ENCODE measurements at places on chromosomes 1 and 21. TPM values are rescaled to one million over a fixed set of nuclear protein-coding genes. Genes with fewer than 3 reads are reported as not detected.

- no peak overlapping the region for H3K27ac ChIP-seq
- no peak overlapping the region for H3K4me3 ChIP-seq
- no peaks in the 10 kb centered on the region for H3K27me3 ChIP-seq
- no peaks in the 10 kb centered on the region for H3K4me1 ChIP-seq
- DNase-seq = no peak
- no peaks in the 10 kb centered on the region for H3K36me3 ChIP-seq
These were observed 16.1 kb downstream of the FBXO2 start for GRCh38 chr1:11638121-11638520.

DNA sequence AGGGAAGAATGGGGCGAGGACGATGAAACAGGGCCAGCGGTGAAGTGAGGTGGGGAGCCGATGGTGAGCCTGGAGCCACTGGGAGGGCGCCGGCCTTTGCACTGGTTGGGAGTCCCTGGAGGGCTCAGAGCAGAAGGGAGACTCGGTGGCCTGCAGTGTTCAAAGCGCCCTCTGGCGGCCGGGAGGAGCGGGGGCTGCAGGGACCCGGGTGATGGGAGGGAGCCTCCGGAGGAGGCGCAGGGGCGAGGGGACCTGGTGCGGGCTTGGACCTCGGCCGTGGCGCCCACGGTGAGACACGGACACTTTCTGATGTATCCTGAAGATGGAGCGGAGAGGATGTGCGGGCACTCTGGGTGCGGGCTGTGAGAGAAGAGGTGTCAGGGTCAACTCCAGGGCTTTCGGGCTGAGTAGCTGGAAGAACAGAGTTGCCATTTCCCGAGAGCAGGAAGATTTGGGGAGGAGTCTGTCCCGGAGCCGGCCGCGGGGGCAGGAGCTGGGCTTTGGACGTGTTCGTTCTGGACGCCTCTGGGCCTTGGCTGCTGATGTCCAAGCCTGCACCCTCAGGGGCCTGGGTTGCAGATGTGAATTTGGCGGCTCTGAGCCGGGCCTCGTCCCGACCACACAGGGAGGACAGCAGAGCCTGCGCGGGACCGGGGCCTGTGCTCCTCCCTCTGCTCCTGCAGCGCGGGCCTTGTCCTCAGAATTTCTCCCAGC, 29.7 kb downstream of the HEYL start:
- H3K27me3 ChIP-seq = no peaks in the 10 kb centered on the region
- DNase-seq = peak; percentile 82
- H3K4me1 ChIP-seq = no peaks in the 10 kb centered on the region
- peaks cover 11% of the 10 kb centered on the region for H3K36me3 ChIP-seq
- no peak overlapping the region for H3K27ac ChIP-seq

DNA sequence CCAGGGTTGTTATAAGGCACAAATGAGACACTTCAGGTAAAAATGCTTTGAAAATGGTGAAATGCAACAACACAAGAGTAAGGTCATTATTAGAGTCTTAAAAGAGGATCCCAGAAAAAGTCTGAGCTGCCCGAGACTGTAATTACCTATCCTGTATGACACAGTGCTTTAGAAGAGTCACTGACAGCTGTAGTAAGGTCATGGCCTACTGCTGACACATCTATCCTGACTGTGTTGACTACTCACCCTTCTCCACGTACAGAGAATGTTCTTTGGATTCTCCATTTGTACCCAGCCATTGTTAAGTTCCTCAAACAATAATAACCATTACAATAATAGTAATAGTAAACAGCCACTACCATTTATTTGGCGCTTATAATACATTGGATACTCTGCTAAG, 104.4 kb downstream of the CACHD1 start:
- no peak for DNase-seq
- H3K27me3 ChIP-seq = no peaks in the 10 kb centered on the region
- no peak overlapping the region for H3K4me3 ChIP-seq
- H3K36me3 ChIP-seq = no peaks in the 10 kb centered on the region
- no peaks in the 10 kb centered on the region for H3K4me1 ChIP-seq

GRCh38 chr1:96074876-96075577, 646.6 kb upstream of the PTBP2 start:
- no peak for DNase-seq
- no peaks in the 10 kb centered on the region for H3K4me1 ChIP-seq
- no peak overlapping the region for H3K27ac ChIP-seq
- H3K4me3 ChIP-seq = no peak overlapping the region
- no peaks in the 10 kb centered on the region for H3K27me3 ChIP-seq

- no peaks in the 10 kb centered on the region for H3K36me3 ChIP-seq
- peaks cover 5% of the 10 kb centered on the region for H3K4me1 ChIP-seq
- DNase-seq = no peak
- H3K27ac ChIP-seq = no peak overlapping the region
These were observed 131.7 kb downstream of the PSMG1 start for GRCh38 chr21:39051588-39051949.

DNA sequence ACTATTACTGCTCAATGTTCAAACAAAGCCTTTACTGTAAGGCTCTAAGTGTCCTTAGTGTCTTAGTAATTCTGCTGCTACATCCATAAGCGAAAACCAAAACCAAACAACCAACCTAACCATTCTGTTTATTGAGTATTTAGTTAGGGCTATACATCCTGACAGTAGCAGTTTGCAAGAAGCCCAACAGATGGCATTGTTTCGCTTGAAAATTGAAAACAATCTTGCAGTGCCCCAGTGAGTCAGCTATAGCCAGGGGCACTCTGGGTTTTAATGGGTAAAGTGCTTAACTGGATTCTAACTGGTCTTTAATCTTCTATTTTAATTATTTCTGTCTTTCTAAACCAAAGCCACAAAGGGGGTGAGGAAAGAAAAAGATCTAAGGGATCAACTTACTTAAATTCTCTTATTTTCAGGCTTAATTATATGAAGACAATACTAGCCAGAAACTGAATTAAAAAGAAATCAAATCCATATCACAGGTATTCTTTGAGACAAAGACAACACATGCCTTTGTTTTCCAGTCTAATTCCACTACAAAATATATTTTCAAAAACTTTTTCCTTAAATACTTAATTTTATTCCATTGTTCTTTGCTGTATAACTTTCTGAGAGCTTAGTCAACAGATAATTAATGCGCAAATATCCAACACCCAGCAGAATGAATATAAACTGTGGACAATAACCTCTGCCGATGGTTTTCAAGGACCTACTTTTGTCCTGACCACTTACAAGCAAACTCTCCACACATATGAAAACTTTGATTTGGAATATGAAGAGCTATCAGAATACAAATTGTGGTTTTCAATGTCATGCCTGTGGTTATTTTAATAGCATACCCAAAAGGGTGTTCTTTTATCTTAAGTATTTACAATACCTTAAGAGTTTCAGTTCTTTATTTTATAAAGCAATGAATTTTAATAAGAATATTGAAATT, 15.2 kb downstream of the POGZ start:
- H3K27ac ChIP-seq = no peak overlapping the region
- H3K4me1 ChIP-seq = no peaks in the 10 kb centered on the region
- H3K27me3 ChIP-seq = no peaks in the 10 kb centered on the region

DNA sequence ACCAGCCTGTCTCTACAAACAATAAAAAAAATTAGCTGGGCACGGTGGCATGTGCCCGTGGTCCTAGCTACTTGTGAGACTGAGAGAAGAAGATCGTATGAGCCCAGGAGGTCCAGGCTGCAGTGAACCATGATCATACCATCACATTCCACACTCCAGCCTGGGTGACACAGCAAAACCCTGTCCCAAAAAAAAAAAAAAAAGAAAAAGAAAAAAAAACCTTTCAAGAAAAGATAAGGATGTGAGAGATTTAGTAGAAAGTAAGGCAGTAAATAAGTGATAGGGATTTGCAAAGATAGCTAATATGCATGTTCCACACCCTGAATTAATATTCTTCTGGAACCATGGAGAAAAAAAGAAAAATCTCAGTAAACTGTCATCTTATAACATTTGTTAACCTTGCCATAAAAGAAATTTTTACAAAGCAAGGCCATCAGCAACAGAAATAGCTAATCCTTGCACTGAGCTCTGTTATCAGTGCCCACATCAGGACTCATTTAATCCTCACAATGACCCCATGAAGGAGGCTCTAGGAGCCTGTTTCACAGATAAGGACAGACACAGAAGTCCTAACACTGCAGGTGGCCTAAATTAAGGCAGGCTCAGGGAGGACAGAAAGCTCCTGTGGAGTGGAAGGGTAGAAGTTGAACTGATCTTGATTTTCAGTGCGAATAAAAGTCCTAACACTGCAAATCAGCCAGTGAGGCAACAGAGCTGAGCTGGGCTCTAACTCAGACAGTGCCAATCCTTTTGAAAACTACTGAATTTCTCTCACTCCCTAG, 7.6 kb downstream of the GNB1 start:
- peaks cover 6% of the 10 kb centered on the region for H3K4me1 ChIP-seq
- no peaks in the 10 kb centered on the region for H3K27me3 ChIP-seq
- peaks cover 7% of the 10 kb centered on the region for H3K36me3 ChIP-seq
- H3K27ac ChIP-seq = peak overlapping the region; percentile 49
- no peak overlapping the region for H3K4me3 ChIP-seq

GRCh38 chr1:70930062-70930461, 117.6 kb downstream of the PTGER3 start:
- H3K27ac ChIP-seq = no peak overlapping the region
- H3K27me3 ChIP-seq = no peaks in the 10 kb centered on the region
- no peak overlapping the region for H3K4me3 ChIP-seq
- DNase-seq = no peak
- H3K4me1 ChIP-seq = peaks cover 5% of the 10 kb centered on the region

GRCh38 chr1:229907884-229908638, 159.0 kb upstream of the GALNT2 start:
- H3K27ac ChIP-seq = no peak overlapping the region
- H3K4me1 ChIP-seq = no peaks in the 10 kb centered on the region
- no peak overlapping the region for H3K4me3 ChIP-seq
- H3K27me3 ChIP-seq = no peaks in the 10 kb centered on the region
- no peaks in the 10 kb centered on the region for H3K36me3 ChIP-seq

DNA sequence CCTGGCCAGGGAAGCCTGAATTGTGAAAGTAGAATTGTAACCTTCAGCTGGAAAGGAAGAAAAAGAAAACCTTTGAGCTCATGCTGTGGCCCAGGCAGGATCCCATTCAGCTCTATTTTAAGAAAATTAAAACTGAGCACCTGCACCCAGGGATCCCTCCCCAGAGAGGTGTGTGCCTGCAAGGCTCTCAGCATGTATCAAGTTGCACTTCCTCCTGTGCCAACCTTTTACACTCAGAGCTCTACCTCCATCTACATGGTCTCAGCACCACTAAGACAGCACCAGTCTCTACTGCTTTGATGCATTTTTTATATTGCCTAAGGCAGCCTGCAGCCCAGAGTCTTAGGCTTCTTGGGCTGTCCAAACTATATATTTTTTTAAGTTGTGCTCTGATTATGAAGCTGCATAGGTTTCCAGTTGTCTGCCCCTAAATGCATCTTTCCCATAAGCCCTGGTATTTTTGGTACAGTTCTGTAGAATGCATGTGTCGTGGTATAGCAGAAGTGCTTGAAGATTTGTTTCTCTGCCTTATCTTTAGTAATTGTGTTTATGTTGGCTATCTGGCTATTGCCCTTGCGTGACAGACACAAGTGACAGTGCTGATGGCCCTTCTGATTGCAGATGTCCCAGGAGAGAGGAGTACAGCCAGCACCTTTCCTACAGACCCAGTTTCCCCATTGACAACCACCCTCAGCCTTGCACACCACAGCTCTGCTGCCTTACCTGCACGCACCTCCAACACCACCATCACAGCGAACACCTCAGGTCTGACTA, 63.1 kb downstream of the PTPRC start:
- no peaks in the 10 kb centered on the region for H3K27me3 ChIP-seq
- H3K36me3 ChIP-seq = no peaks in the 10 kb centered on the region
- no peak for DNase-seq
- no peak overlapping the region for H3K4me3 ChIP-seq
- H3K4me1 ChIP-seq = no peaks in the 10 kb centered on the region

DNA sequence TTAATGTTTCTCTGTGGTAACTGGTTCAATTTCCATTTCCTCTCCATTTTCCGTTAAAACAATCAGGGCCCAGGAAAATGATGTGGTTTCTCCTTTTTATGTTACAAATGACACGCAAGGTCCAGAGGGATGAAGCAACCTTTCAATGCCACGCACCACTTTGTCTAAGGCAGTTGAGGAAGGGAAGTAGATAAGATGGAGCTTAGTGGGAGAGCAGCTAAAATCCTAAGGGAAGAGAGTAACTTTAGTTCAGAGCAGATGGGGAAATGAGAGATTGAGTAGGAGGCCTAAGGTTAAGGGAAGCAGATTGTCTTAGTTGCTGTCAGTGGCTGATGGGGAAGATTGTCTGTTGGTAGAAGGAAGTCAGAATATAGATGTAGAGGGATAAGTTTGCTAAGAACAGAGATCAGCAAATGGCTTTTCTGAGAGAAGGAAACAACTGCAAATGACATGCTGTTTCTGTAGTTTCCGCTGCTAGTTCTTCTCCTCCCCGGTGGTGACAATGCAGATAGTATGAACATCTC, 660 bp downstream of the CD1C start:
- no peaks in the 10 kb centered on the region for H3K27me3 ChIP-seq

DNA sequence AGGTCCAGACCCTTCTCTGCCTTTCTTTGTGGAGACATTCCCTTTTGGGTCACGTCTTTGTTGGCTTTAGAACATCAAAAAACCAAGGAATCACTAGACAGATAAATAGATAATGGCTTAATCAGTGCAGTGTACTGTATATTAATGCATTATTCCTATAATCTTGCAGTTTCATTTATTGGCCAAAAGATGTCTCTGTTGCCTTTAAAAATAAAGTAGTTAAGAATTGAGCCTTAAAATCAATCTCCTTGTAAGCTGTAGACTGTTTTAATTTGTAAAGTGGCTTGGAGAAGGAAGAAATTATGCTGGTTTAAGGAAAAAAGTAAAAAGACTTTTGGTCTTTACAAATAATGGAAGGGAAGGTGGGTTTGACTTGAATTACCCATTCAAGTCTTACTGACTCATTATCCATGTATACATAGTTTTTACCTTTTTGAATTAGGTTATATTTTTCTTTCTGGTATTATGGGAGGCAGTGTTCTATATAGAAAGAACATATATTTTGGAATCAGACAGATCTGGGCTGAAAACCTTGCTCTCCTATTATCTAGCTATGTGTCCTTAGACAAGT, 84.6 kb downstream of the VPS13D start:
- H3K4me1 ChIP-seq = peaks cover 8% of the 10 kb centered on the region
- DNase-seq = no peak
- no peak overlapping the region for H3K4me3 ChIP-seq
- no peaks in the 10 kb centered on the region for H3K27me3 ChIP-seq
- peak overlapping the region; percentile 88 for H3K27ac ChIP-seq

- no peaks in the 10 kb centered on the region for H3K36me3 ChIP-seq
- H3K27ac ChIP-seq = no peak overlapping the region
- peaks cover 2% of the 10 kb centered on the region for H3K4me1 ChIP-seq
- no peak for DNase-seq
- H3K4me3 ChIP-seq = no peak overlapping the region
These were observed 5.7 kb upstream of the SOAT1 start for GRCh38 chr1:179287946-179288345.

GRCh38 chr1:12031039-12031980, 12.0 kb downstream of the MIIP start:
- no peak for DNase-seq
- no peak overlapping the region for H3K27ac ChIP-seq
- no peaks in the 10 kb centered on the region for H3K4me1 ChIP-seq
- H3K27me3 ChIP-seq = no peaks in the 10 kb centered on the region

GRCh38 chr1:77938651-77939050, 40.2 kb downstream of the FUBP1 start:
- H3K4me1 ChIP-seq = peaks cover 3% of the 10 kb centered on the region
- no peak for DNase-seq
- no peak overlapping the region for H3K27ac ChIP-seq
- H3K36me3 ChIP-seq = peaks cover 95% of the 10 kb centered on the region

- H3K27me3 ChIP-seq = no peaks in the 10 kb centered on the region
- H3K36me3 ChIP-seq = no peaks in the 10 kb centered on the region
- no peak overlapping the region for H3K4me3 ChIP-seq
- no peak for DNase-seq
These were observed 49.6 kb upstream of the ARHGAP29 start for GRCh38 chr1:94286864-94287437.

S100B gene
- 0.53 TPM for total RNA-seq

TNFAIP8L2 gene
- total RNA-seq = not detected

NCAM2 gene
- 7.2 TPM for total RNA-seq

RNU1-3 gene
- total RNA-seq = under 0.01 TPM

RHOU gene
- 27.7 TPM for total RNA-seq

PODN gene
- total RNA-seq = 245 TPM

All from ascending aorta (tissue), 2 donors.